ENCODE measurements at places on chromosomes 1 and 21.

- no peak for DNase-seq
Observed at GRCh38 chr1:201125019-201125418, 2.0 kb downstream of the ASCL5 start.

GRCh38 chr1:118049981-118050380 is 120.4 kb downstream of the WDR3 start:
- no peak for DNase-seq

GRCh38 chr21:27816301-27816700 is 849.4 kb upstream of the ADAMTS5 start:
- DNase-seq, result no peak

DNA sequence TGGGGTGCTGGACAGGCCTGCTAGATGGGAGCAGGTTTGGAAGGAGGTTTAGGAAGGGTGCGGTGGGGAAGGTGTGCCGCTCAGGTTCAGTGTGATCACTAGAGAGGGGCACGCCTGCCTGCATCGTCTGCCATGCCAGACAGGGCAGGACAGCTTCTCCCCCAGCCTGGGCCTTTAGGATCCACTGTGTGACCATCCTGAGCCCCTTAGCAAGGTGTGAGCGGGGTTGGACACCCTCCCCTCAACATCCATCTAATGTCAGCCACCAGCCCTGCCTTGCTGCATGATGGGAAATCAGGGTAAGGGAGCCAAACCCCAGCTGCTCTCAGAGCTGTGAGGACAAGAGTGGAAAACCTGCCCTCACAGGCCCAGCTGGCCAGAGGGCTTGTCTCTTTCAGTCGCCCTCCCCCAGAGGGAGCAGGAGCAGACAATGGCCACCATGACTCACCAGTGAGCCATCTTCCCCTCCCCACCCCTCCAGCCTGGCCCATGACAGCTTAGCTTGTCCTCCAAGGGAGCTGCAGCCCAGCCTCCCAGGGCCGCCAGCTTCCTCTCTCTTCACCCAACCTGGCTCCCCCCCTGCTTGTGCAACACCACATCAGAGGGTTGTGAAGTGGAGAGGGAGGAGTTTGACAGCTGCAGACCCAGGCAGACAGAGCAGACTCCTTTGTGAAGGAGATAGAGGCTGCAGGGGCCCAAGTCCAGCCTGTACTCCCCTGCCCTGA is 37.0 kb downstream of the NUAK2 start:
- peak; percentile 85 for DNase-seq
